ENCODE measurements at places on chromosomes 6 and 20.

DNA sequence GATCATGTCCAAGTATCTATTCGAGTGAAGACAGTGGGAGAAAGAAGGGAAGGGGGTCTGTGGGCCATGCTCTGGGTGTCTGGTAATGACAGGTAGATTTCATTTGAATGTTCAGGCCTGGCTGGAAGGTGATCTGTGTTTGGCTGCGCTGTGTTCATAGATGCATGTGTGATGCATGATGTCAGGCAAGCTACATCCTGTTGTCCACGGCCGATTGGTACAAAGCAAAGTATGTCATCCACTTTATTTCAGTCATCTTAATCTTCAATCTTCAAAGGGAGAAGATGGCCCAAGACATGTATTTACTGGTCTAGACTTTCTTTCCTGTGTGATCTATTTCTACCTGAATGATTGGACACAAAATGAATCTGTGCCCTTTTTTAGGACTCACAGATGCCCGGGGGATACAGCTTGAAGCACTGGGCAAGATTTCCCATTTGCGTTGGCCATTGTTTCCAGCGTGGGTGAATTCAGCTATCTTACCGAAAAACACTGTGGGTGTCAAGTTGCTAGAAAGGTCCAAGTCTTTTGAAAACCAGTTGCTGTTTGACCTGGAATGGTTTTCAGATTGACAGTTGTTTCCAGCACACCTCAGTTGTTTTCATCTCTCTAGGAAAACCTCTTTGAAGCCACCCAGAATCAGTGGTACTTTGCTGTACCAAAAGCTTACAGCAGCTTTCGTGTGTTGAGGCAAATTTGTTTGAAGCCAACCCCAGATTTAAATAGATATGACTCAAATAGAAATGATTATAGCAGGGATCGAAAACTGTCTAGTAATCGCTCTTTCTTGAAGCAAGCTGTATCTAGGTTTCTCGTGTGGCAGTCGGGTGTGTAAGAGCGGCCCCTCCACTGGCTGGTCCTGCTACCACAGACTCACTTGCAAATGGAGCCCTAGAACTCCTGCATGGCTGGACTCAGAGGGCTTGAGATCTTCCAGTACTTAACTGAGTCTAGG is 27.2 kb downstream of the DUSP22 start:
- DNase-seq, result no peak

DNA sequence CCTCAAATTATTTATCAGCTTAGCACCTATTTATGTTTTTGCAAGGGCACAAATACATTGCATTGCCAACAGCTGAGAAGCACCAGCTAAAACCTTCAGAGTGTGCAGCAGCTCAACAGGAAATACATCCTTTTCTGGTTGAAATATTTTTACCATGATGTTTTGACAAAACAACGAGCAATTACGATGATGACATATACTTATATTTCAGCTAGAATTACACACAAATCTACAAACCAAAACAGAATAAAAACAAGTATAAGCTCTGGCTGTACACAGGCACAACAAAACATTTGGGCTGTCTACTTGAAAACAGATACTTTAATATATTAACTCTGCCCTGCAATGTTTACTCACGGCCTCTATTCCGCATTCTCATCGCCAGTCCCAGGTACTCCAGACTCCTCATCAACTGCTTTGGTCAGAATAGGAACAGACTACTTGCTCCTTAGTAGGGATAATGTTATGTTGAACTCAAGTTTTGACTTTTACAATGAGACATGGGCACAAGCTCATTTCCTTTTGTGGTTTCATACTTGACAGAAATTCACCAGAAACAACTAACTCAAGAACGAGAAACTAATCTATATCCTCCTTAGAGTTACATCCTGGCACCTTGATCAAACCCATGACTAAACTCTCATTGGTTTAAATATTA is 377.6 kb downstream of the ESR1 start:
- no peak for DNase-seq

- no peak for DNase-seq
Measured at GRCh38 chr20:32325706-32326503, 32.2 kb upstream of the ASXL1 start.

GRCh38 chr6:52304983-52305390 is 20.4 kb upstream of the MCM3 start:
- DNase-seq, result no peak

DNA sequence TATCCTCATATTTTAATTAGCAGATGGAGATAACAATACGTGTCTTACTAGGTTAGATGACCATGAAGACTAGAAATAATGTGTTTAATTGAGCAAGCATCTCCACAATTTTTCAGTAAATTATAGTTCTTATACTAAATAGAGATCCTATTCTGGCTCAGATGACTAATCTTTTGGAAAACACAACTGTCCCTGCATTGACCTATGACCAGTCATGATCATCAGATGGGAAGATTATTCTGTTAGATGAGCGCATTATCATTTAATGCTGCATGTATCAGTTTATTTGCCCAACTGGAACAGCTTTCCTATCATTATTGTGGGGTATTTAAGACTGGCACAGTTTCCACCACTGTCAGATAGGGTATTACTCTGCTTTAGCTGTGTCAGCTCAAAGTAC is 185.5 kb downstream of the MOXD1 start:
- no peak for DNase-seq

DNA sequence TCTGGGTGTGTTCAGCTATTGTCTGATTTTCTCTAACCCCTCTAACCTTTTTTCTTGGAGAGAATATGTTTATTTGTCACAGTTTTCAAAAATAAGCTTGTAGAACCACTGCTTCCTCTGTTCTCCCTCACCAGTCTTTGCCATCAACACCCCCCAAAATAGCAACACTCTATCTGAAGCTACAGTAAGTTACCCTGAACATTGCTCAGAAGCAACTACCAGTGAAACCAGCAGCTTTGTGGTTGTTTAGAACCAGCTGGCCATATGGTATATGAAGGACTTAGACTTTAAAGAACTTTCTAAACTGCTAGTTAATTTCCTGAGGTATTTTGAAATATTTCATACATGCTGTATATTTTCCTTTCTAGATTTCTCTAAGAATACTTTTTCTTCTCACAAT is 242.9 kb downstream of the KHDRBS2 start:
- no peak for DNase-seq

- no peak for DNase-seq
Measured at GRCh38 chr6:44080561-44081521, 46.4 kb downstream of the MRPL14 start.

- no peak for DNase-seq
Measured at GRCh38 chr6:41306187-41306854, 19.8 kb upstream of the TREM1 start.

GRCh38 chr6:21300439-21300838 is 293.1 kb upstream of the SOX4 start:
- no peak for DNase-seq

- DNase-seq, result no peak
Measured at GRCh38 chr20:38106461-38106860, 58.6 kb downstream of the TGM2 start.

DNA sequence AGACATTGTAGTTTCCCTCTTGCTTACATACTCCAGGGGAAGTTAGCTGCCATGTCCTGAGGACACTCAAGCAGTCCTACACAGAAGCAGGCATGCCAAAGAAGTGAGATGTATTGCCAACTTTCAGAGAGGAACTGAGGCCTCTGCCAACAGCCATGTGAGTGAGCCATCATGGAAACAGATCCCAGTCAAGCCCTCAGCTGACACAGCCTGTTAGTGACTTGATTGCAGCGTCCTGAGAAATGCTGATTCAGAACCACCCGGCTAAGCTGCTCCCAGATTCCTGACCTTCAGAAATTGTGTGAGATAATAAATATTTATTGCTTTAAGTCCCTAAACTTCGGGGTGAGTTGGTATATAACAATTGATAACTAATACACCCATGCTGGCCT is 38.1 kb downstream of the GSTA2 start:
- DNase-seq, result no peak

DNA sequence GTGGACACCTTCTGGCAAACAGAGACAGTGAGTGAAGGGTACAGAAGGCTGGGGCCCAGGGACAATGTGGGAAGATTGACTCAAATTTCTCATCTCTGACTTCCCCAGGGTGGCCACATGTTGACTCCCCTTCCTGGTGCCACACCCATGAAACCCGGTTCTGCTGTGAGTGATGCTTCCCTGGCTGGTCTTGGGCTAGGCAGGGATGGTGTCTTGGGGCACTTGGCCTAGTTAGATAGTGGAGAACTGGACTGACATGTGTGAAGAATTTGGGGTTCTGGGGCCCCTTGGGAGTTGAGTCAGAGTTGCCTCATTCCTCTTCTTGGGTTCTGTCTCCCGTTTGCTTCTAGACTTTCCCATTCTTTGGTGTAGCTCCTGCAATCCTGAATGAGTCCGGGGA is 34.2 kb downstream of the GSS start:
- DNase-seq, result no peak
